ENCODE measurements at places on chromosomes 2 and 18.

DNA sequence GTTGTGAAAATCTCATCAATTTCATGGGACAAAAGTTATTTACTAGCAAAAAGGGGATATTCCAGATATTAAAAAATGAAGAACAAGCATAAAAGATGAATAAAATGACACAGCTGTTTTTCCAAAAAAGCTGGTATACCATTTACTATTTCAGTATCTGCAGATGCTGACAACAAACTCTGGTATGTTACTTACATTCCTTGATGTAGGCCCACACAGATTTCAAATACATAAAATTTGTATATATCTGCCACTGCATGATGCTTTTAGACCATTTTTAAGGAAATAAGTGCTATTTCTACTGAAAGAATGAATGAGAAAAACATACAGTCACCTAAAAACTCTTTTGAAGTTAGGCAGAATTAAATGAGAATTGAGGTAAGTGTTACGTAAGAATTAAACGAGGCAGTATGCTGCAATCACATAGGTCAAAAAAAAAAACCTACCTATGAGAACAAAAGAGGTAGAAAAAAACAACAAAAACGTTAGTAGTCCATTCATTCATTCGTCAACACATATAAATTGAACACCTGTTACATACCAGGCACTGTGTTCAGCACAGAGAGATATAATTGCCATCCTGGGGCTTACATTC is 32.5 kb downstream of the ARL5A start:
- DNase-seq = no peak

DNA sequence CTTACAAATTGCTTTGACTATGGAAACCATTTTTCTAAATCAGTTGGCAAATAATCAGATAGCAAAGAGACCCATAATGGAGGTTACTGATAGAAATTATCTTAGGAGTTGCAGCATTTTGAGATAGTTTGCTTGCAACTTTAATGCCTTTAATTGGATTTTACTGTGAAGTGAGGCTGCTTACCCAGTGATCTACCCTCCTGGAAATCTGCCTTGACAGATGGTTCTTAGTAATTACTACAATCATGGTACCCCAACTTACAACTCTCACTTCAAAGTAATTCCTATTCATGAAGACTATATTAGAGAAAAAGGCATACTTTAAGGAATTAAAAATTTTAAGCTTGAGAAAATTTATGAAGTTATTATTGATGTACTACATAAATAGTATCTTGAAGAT is 1288.6 kb upstream of the CDH2 start:
- no peak for DNase-seq

GRCh38 chr2:43175876-43176275 is 50.5 kb downstream of the ZFP36L2 start:
- DNase-seq = no peak

GRCh38 chr18:13471198-13471845 is 252.8 kb downstream of the LDLRAD4 start:
- no peak for DNase-seq
